Stimulated activated CD8-positive, alpha-beta memory T cell treated with anti-CD3 and anti-CD28 coated beads, Interleukin-7, amount 100 ng/mL, for 24 hours (primary cell): ENCODE measurements at places on chromosomes 6 and 20.

- DNase-seq: no peak
These were observed 166.1 kb downstream of the CDKAL1 start for GRCh38 chr6:20700375-20700774.

DNA sequence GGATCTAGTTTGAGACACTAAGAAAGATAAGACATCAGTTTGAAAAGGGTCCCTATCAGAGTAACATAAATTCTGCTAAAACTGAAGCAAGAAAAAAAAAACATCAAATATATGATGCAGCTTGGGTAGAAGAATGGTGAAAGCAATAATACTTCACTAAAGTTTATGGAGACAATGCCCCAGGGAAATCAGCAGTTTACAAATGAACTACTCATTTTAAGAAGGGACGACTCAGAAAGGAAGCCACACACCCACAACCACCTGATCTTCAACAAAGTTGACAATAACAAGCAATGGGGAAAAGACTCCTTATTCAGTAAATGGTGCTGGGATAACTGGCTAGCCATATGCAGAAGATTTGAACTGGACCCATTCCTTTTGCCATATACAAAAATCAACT lies 143.5 kb downstream of the TPBG start:
- no peak for DNase-seq

DNA sequence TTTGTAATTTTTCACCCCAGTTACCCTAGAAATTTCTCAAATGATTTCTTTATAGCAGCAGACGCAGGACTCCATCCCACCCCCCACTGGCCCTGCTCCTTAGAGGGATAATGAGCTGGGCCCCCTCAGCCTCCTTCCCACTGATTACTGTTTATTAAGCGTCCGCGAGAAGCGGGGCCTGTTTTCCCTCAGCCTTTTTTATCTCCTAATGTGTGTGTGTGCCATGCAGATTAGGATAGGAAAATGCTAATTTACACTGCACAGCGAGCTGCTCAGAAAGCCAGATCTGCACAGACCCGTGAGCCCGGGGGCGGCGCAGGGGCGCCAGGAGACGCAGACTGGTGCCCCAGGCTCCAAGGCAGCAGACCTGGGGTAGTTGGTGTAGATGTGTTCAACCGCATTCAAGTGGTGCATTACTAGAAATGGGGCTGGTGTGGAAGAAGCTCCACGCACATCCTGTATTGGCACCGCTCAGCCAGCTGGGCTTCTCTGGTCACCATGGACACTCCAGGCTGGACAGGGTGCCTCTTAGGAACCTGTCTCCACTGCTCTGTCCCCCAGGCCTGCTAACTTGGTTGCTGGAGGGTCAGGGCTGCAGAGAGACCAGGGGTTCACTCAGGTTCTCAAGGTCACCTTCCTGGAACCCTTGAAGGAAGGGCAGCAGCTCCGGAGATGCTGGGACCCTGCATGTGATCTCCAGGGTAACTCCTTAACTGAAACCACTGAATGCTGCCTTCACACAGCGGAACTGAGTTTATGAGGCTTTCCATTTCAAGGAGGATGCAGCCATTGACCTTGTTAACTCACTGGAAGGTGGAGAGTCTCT lies 256.3 kb downstream of the ERMARD start:
- no peak for DNase-seq

DNA sequence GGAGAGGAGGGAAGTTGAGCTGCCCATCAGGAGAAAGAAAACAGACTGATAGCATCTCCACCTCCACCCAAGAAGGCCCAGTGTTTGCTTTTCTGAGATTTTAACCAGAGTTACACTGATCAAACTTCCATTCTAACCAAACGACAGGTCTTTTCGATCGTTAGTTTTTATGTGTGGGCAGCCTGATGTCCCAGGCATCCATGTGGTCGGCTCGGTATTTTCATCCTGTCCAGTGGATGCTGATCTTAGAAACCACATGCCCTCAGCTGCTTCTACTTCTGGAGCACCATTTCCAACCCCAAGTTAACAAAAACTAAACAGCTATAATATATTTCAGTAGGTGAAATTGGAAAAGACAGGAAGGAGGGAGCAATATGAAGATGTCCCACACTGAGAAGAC lies 536.8 kb upstream of the JAG1 start:
- DNase-seq: no peak

DNA sequence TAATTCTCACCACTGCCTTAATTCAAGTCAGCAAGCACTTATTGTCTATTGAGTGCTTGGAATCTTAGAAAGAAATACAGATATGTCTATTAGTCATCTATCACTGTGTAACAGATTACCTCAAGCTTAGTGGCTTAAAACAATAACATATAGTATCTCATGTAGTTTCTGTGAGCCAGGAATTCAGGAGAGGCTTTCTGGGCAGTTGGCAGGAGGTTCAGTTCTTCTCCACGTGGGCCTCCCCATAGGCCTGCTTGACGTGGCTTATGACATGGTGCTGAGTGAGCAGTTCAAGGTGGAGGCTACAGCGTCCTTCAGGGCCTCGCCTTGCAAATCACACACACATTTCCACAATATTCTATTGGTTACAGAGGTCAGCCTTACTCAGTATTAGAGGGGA lies 69.7 kb downstream of the DTD1 start:
- no peak for DNase-seq

GRCh38 chr6:36116943-36117342 lies 13.4 kb upstream of the MAPK13 start:
- no peak for DNase-seq

DNA sequence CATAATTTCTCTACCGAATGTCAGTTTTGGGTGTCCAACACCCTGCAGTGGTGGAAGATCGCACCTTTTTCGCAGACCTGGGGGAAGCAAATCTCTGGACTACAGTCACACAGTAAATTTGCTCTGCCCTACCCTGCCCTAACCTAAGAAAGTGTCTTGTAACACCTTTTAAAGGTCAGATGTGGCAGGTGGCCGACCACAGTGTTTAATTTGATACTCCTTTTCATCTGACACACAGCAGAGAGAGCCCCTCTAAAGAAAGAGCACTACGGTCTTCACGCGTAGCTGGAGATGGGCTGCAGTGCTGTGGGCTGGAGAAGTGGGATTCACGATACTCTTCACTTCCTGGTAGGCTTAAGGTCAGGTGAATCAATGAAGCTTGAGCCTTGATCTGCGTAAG lies 109.9 kb downstream of the TMEM242 start:
- no peak for DNase-seq

GRCh38 chr6:150683320-150683719 lies 83.6 kb downstream of the PLEKHG1 start:
- DNase-seq: no peak

GRCh38 chr6:43302126-43302525 lies 4.1 kb downstream of the SLC22A7 start:
- no peak for DNase-seq

GRCh38 chr20:21151791-21152190 lies 25.9 kb downstream of the KIZ start:
- no peak for DNase-seq

GRCh38 chr20:17985388-17986018 lies 16.7 kb downstream of the MGME1 start:
- DNase-seq: no peak

DNA sequence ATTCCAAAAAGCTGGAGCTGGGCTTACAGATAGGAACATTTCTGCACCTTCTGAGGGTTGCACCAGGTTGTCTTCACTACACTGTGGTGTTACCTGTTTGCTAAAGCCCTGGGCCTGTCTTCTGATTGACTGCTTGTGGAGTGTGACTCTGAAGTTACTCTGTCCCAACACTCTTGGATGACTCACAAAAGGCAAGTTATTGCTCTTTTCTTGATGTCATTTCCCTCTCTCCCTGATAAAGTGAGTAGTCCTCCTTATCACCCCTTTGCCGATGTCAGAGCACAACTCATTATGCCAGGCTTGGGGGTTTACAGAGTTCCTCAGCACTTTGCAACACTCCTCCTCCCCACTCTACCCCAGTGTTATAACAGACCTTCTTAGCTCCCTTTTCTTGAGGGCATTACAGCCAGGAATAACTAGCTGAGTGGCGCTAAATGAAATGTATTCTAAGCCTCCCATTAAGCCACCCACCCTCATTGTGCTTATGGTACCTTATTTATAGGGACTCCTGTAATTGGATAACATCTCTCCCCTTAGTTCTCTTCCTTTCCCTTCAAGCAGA lies 36.1 kb upstream of the NKX2-4 start:
- no peak for DNase-seq

- DNase-seq: no peak
These were observed 233.4 kb downstream of the CD109 start for GRCh38 chr6:73929405-73929804.

DNA sequence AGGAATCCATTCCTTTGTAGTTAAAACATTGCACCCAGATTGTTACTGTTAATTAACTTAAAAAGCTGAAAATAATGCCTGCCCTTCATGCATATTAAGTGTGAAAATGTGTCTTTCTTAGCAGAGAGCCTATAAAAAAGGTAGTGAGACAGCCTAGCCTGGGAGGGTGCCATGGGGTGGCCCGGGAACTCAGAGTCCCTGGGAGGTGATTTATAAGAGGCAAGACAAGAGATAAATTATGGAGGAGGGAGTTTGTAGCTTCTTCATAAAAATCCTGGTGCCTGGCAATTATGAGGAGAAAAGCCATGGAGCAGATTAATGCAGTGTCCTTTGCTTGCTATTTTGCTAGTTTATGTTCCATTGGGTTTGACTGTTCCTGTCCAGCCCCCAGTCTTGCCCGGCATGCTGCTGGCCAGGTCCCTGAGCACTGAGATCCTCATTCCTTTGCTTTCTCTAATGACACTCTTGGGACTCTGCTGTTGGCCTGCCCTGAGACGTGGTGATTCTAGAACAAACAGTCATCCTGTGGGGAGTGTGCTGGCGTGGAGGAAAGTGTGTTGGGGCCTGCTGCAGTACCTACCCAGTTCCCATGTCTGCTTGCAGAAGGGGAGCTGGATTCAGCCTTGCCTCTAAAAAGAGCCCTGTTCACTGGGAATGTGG lies 4.2 kb downstream of the MLN start:
- DNase-seq: no peak

- no peak for DNase-seq
These were observed 45.2 kb downstream of the RSPH3 start for GRCh38 chr6:158954753-158955152.
